AML-193 (cell line): ENCODE measurements at places on chromosomes 3 and 15.

GRCh38 chr3:139261754-139262586 is 81.8 kb upstream of the MRPS22 start:
- no peak for DNase-seq

GRCh38 chr3:187025254-187025655 is 94.9 kb downstream of the ST6GAL1 start:
- DNase-seq: no peak

DNA sequence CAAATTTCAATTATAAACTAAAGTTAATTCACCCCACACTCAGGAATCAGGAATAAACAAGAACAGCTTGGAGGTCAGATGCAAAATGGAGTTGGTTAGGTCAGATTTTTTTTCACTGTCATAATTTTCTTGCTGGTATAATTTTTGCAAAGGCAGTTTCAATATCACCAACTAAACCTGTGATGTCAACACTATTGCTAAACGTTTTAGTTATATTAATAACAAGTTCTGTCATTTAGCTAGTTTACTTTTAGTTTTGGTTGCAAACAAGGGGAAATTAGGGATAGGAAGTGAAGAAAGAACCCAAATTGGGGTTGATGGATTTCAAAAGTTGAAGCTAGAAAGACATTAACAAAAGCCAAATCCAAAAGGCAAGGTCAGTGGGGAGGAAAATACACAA is 4.6 kb upstream of the CPB1 start:
- DNase-seq: no peak

DNA sequence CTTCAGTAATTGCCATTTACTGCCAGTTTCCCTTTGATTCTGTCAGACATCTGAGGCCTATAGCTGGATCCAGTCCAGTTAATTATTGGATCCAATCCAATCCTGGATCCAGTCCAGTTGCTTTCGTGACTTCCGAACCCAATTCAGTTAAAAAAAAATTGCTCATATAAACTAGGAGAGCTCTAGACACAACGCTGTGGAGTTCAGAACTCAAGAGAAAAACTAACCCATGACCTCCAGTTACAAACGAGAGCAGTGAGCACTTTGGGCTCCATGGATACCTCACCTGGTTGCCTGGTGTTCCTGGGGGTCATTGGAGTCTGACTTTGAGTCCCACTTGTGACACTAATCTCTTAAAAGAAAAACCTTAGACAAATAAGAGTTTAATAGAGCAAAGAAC is 269.8 kb downstream of the THSD4 start:
- no peak for DNase-seq

GRCh38 chr3:47012342-47013230 is 33.1 kb downstream of the NBEAL2 start:
- DNase-seq: no peak

GRCh38 chr3:194993896-194994295 is 277.1 kb downstream of the XXYLT1 start:
- no peak for DNase-seq

DNA sequence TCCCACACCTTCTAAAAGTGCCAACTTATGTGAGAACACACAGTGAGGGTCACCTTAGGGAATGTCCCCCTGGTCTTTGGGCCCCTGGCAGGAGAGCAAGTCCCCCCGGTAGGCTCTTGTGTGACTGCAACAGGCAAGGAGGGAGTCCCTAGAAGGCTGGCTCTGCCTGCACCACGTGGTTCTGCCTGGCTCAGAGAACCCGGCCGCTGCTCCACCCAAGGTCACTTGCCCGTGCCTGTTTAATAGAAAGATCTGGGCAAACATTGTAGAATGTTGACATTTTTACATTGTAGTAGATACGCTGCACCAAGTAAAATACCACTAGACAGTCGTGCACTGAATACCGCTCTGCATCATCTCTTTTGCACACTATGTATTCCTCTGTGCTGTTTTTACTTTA is 21.9 kb downstream of the GABRA5 start:
- DNase-seq: no peak

DNA sequence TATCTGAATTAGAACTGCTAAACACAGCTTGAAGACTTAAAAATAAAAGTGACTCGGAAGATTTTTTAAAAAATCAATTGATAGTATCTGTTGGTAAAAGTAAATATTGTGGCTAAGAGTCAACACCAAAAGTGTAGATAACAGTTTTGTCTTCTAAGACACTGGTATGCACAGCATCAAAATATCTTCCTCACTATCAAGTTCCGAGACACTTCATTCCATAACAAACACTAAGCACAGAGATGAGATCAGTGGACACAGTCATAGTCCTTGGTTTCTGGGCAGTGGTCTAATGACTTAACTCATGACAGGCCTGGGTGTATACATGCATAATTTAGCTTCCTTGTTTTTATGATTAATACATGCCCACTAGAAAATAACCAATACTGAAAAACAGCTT is 63.2 kb downstream of the PXYLP1 start:
- DNase-seq: no peak

GRCh38 chr3:58307639-58308215 is 1.4 kb downstream of the HTD2 start:
- DNase-seq: peak; percentile 60

DNA sequence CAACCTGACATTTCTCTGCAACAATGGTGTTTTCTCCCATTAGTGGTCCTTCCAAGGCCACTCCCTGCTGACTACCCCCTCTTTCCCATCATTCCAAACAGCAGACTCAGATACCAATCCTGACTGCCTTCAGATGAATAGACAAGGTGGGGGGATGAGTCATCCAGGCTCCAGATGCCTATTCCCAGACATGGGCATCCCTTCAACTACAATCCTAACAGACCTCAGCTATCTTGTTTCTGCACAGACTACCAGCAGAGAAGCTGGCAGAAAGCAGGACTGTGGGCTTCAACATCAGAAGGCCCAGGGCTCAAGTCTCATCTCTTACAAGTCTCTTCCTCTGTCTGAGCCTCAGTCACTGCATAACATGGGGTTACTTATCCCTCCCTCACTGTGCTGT is 2.2 kb downstream of the RBP1 start:
- DNase-seq: no peak

- no peak for DNase-seq
These were observed 36.6 kb upstream of the MAGEF1 start for GRCh38 chr3:184748219-184749135.

- no peak for DNase-seq
These were observed 26.6 kb downstream of the GP9 start for GRCh38 chr3:129087138-129087702.

GRCh38 chr15:64851503-64851840 is 9.8 kb downstream of the PLEKHO2 start:
- peak; percentile 79 for DNase-seq

DNA sequence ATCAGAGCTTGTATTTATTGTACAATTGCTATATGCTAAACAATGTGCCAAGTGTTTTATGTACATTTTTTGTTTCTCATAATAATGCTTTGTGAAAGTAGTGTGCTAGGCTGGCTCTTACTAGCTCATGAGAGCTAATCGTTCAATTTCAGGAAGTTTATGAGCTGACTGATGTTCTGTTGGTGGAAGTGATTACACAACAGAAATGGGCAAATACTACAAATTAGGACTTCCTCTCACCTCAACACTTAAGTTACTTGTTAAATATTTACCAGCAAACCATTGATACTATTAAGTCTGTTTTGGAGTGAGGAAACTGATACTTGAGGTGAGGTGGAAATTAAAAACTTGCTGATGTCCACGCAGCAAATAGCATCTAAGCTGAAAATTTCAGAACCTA is 32.3 kb downstream of the SLC9C1 start:
- DNase-seq: peak; percentile 94

GRCh38 chr3:89353465-89353864 is 246.0 kb downstream of the EPHA3 start:
- DNase-seq: no peak
